ENCODE measurements at places on chromosomes 11 and 22.

DNA sequence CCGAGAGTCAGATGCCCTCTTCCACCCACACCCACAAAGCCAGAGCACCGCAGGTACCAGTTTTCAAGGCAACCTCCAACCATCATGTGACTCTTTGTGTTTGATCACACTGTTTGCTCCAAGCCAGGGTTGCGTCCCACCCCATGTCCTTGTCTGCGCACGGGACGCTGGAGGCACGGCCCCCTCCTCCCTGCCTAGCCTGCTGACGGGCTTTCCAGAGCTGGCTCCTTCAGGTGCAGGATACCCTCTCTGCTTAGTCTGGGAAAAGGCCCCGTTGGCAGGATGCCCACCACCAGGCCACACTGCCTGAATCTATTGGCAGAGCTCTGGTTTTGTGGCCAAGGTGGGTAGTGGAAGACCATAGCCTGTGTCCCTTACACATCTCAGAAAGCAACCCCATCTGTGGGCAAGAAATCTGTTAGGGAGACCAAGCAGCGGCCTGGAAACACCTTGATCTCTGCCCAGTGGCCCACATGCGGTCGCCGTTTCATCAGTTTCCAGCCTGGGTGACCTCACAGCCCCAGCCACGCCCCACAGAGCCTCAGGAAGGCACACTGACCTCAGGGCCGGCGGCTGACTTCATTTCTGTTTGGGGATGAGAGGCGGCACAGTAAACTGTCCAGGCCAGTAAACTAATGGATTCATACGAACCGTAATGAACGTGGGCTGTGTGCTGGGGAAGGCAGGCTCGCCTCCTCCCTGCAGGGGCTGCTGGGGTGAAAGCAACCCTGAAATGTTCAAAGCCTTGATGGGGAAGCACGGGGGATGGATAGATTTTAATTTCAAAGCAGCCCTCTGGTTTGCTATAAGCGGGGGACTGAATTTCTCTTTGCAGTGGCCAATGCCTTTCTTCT lies 25.8 kb downstream of the CDPF1 start:
- DNase-seq, result no peak

DNA sequence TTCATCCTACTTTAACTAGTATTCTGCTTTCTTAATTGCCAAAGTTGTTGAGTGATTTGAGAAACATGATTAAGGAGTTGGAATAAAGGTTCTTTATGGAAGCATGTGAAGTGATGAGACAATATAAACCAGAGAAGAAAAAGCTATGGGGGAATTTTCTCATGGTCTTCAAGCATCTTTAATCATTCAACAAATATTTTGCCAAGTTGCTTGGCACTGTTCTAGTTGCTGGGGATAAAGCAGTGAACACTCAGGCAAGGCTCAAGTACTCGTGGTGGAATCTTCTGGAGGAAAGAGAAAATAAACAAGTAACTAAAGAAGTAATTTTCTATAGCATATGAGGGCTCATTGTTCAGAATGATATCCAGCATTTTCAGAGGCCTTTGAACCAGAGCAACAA lies 9.2 kb upstream of the PIWIL4 start:
- DNase-seq, result no peak

DNA sequence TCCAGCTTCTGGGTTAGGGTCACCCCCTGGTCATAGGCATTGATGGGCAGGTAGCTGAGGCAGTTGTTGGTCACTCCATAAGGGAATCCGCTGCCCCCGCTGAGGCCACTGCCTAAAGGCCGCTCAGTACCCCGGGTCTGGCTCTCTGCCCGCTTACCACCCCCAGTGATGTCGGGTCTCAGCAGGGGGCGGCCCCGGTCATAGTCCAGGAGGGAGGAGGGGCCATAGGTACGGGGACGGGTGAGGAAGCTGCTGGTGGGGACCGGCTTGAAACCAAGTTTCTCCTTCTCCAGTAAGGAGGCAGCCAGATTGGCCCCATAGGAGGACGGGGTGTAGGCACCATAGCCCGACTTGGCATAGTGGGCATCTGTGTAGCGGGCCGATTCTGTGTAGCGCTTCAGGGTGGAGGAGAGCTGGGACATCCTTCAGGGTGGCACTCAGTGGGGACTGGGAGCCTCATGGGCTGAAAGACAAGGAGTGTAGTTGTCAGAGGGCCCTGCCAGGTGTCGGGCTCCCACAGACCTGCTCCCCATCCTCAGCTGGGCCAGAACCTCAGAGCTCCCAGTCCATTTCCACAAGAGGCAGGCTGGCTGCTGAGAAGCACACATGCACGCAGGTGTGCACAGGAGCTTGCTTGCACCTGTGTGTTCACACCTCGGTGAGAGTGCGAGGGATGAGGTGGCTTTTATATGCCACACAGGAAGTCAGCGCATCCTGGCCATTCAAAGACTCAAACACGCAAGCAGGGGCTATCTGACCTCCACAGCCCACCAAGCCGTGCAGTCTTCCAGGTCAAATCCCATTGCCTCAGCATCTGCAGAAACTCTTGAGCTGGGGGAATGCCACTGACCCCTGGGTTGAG lies 8.2 kb downstream of the USP2 start:
- DNase-seq, result no peak

DNA sequence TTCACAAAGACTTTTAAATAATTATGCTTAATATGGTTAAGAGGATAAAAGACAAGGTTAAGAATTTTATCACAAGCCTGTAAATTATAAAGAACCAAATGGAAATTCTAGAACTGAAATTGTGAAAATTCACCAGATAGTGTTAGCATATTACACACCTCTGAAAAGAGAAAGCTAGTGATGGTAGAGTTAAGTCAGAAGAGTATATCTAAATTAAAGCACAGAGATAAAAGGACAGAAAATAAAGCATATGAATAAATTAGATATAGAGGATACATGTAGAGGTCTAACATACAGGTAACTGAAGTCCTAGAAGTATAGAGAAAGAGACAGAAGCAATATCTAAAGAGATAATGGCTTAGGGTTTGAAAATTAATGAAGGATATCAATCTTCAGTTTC lies 4.2 kb upstream of the CLTCL1 start:
- DNase-seq, result no peak

DNA sequence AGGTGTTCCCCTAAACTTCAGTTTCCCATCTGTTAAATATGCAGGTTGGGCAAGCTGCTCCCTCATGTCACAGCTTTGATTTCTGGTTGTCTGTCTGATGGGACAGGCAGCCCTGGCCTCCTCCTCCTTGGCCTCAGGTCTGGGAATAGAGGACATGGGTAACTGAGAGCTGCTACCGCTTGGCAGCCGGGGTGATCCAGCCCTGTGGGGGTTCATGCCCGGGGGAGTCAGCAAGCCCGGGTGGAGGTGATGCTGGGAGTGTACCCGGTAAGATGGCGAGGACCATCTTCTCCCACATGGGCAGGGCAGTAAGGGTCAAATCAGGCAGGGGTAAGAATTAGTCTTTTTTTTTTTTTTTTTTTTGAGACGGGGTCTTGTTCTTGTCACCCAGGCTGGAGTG lies 845.0 kb downstream of the TBC1D22A start:
- no peak for DNase-seq

DNA sequence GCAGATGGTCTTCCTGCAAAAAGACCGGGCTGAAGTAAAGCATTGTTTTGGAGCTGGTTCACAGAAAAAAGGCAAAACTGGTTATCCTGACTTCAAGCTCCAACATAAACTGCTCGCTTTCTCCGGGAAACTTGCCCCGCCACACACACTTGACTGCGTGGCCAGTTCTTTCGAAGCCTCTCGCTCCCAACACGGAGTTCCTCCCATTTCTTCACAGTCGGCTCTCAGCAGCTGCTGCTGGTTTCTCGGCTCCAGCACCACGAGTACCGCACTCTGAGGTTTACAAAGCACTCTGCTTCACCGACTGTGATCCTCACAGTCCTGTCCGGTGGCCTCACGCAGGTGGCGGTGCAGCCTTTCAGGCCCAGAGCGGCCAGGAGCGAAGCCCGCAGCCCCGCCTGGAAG lies 264 bp downstream of the CHEK1 start:
- DNase-seq, result no peak

GRCh38 chr11:1774886-1775285 lies 11.2 kb upstream of the CTSD start:
- DNase-seq, result no peak

GRCh38 chr22:32854351-32854804 lies 52.9 kb downstream of the TIMP3 start:
- no peak for DNase-seq

Data from inflammatory macrophage treated with lipopolysaccharide for 4 hours (primary cell).